ENCODE measurements at places on chromosomes 12 and 14.

DNA sequence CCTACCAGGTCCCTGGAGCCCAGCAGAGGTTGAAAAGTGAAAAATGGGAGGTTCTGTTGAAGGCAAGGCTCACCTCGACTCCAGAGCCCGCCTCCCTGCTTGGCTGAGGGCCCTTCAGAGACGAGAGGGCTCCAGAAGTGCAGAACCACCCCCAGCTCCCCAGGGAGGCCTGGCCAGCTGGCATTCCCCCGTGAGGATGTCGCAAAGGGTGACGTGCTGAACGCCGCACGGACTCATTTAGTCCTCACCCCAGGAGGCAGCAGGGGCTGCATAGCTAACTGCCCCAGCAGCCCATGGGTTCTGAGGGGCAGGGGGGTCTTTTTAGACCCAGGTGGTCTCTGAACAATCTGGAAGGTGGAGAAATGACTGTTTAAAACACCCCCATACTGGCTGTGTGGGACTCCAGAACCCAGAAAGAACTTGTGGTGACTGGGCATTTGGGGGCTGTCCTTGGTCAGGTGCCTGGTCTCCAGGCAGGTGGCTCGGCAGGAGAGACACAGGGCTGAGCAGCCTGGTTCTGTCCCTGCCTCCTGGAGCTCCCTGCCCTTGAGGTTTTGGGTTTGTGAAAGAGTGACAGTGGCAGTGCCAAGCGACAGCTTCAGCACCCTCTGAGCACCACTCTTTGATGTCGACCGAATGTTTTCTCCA is 32.0 kb downstream of the ANAPC7 start:
- DNase-seq: no peak

DNA sequence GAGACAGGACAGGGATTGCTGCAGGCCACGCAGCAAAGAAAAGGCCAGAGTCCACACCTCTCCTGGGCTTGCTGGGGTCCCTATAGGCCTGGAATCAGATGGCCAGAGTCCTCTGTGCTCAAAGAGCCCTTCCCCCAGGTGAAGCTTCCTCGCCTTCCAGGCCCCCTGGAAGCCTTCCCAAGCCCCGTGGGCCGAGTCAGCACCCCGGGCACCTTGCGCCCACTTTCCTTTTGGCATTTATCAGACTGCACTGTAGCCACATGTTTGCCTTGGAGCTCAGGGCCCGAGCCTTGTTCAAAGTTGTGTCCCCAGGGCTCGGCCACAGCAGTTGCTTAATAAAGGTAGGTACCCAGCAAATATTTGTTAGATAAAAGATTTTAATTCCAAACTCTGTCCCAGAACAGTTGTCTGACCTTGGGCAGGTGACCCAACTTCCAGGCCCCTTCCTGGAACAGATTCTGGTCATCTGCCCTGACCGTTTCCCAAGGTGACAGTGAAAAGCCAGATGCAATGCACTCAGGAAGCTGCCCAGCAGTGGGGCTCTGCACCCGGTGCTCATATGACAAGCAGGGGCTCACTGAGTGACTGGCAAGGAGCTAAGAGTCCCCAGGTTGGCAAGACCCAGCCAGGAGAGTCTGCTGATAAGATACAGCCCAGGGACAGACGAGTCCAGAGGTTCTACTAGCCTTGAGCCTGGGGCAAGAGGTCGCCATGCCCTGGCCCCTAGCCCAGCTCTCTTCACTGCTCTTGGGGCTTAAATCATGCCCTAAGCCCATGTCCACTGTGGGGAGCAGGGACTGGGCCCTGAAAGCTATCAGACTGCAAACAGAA is 81.2 kb downstream of the PITPNM2 start:
- no peak for DNase-seq

DNA sequence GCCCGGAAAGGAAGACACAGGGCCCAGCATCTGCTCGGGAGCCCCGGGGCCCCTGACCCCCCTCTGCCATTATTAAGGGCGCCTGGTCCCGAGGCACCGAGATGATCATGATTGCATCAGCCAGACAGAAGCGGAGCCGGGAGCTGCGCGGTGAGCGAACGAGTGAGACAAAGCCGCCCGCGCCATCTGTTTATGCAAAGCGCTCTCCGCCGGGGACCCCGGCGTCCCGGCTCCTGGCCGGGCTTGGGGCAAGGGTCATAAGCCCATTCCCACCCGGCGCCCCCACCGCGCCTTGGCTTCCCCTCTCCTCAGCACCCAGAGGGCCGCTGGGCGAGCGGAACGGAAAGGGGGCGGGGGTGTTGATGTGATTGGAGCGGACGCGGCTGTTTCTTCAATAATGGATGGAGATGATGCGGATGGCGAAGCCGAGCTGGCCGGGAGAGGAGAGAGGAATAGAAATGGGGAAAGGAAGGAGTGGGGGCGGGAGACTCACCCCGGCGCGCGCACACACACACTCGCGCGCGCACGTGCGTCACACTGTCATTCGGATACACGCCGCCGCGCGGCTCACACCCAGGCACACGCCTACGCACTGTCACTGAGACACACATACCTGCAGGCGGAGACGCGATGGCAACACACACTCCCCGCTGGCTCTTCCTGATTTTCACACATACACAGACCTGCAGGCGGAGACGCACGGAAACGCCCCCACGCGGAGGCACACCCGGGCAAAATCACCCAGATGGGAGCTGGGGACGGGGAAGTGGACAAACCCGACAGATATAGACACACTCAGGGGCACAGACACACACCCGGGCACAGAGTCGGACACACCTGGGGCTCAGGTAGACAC is 10.7 kb downstream of the STAC3 start:
- DNase-seq: no peak

GRCh38 chr12:106386813-106387535 is 29.4 kb downstream of the POLR3B start:
- no peak for DNase-seq

DNA sequence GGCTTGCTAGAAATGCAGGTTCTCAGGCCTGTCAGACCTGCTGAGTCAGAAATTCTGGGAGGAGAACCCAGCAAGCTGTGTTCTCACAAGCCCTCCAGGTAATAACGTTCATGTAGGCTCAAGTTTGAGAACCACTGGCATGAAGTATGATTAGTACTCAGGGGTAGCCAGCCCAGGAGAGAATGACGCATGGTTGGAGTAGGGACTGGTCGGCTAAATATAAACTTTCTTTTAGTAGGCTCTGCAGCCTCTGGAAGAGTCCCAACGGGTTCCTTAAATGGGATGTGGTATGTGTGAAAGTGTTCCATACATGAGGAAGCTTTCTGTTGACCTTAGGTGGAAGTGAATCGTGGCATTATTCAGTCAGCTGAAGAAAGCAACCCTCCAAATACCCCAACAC is 209.3 kb downstream of the SLC41A2 start:
- DNase-seq: no peak

GRCh38 chr12:113329022-113329790 is 5.7 kb downstream of the SLC8B1 start:
- peak; percentile 91 for DNase-seq

GRCh38 chr12:14962153-14962539 is 745 bp upstream of the ARHGDIB start:
- DNase-seq: no peak

DNA sequence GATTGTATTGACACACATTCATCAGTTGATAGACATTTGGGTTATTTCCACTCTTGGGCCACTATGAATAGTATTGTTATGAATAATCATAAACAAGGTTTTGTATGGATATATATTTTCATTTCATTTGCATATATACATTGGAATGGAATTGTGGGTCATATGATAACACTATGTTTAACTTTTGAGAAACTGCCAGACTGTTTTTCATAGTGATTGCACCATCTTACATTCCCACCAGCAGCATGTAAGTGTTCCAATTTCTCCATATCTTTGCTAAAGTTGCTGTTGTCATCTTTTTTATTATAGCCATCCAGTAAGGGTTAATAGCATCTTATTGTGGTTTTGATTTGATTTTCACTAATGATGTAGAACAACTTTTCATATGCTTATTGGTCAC is 198.5 kb upstream of the PPFIA2 start:
- no peak for DNase-seq

GRCh38 chr12:80846952-80847351 is 90.8 kb downstream of the LIN7A start:
- DNase-seq: no peak

- no peak for DNase-seq
These were observed 55.7 kb downstream of the SSH1 start for GRCh38 chr12:108801736-108802100.

DNA sequence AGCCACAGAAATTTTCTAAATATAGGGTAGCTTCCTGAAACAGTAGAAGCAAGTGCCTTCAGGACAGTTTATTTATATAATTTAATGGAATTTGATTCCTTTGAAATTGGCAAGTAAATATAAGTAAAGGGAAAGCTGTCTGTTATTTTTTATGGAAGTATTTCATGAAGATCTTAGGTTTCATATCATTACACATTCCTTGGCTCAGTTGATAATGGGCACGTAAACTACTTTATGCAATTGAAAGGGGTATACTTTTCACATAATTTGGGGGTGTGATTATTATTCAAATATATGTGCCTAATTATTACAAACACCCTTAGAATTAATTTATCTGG is 71.1 kb upstream of the RAP1B start:
- no peak for DNase-seq

DNA sequence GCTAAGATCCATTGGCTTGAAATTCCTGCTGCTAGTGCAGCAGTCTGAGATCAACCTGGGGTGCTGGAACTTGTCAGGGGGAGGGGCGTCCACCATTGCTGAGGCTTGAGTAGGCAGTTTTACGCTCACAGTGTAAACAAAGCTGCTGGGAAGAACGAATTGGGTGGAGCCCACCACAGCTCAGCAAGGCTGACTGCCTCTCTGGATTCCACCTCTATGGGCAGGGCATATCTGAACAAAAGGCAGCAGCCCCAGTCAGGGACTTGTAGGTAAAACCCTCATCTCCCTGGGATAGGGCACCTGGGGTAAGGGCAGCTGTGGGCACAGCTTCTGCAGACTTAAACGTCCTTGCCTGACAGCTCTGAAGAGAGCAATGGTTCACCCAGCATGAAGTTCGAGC is 191.7 kb downstream of the ALG10B start:
- DNase-seq: no peak

DNA sequence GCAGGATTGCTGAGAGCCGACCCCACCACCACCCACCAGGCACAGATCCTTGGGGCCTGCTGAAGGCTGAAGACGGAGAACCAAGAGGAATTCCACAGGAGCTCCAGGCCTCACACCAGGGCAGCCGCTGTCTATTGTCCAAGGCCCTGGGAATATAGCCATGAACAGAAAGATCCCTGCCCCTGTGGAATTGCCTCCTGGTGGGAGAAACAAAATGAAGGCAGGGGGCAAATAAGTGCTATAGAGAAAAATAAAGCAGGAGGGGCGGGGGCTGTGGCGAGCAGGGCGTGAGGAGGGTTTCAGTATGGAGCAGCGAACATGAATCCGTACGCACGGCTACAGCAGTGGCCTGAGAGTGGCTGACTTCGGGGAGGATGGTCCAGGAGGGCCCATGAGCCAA is 96.1 kb downstream of the EML1 start:
- no peak for DNase-seq

- no peak for DNase-seq
These were observed 19.2 kb upstream of the MAP1LC3B2 start for GRCh38 chr12:116539905-116540482.

- DNase-seq: no peak
These were observed 12.5 kb downstream of the PLEKHG6 start for GRCh38 chr12:6322969-6323339.

GRCh38 chr14:55133416-55133815 is 4.4 kb downstream of the LGALS3 start:
- DNase-seq: no peak

- DNase-seq: no peak
These were observed 28.9 kb upstream of the TMX1 start for GRCh38 chr14:51211149-51211548.

DNA sequence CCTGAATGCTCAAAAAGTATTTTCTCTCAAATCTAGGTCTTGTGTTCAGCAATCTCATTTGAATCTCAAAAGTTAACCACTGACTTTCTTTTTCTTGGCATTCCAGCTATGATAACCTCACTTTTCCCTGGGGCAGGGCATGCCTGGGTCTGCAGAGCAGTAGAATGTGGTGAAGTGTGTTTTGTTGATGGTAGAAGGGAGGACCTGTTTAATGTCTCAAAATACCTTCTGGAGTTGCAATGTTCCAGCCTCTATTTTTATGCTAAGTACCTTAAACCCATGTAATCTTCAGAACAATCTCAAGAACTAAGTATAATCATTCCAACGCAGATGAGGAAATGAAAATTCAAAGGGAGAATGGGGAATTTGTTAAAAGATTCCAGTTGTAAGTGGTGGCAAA is 82.1 kb upstream of the FUT8 start:
- no peak for DNase-seq

DNA sequence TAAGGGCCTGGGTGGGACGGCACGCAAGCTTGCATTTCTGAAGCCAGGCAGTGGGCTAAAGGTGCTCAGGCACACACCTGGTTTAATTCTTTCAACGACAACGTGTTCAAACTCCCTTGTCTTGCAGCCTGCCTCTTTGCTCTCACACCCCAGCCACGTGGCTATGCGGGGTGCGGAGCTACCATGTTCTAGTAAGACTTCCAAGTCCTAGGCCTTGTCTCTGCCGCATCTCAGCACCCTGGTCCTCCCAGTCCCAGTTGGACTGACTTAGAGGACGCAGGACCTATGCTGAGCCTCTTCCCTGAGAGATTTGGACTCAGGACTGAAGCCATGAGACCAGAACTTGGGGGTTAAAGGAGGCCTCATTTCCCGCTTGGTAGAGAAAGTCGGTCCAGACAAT is 62.2 kb downstream of the CLMN start:
- DNase-seq: no peak

- DNase-seq: no peak
These were observed 60.2 kb downstream of the MDM2 start for GRCh38 chr12:68868043-68868790.

DNA sequence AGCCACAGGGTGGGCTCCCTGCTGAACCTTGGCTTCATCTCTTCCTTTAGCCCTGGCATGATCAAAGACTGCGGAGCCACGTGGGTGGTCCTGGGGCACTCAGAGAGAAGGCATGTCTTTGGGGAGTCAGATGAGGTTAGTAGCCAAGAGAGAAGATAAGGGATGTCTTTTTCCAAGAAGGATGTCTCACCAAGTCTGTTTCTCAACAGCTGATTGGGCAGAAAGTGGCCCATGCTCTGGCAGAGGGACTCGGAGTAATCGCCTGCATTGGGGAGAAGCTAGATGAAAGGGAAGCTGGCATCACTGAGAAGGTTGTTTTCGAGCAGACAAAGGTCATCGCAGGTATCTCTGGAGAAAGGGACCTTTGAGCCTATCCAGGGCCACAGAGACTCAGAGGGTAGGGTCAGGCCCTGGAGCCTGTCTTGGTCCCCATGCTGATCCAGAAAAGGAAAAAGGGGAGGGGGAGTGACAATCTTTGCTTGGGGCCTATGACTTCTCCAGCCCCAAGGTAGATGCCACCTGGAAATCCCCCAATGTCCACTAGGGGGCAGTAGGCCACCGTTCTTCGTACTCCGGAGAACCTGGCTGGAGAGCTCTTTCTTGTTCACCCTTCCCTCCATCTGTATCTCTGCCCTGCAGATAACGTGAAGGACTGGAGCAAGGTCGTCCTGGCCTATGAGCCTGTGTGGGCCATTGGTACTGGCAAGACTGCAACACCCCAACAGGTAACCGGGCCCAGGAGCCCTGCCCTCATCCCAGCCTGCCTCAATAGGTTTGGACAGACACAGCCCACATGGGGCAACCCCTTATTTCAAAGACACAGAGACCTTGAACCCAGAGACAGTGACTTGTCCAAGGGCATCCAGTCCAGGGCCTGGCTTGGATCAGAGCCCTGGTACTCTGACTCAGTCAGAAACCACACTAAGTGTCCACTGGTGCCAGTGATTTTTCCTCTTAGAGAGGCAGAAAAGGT is 2.0 kb downstream of the TPI1 start:
- DNase-seq: peak; percentile 78
